ENCODE measurements at places on chromosomes 6 and 20.

GRCh38 chr6:15073883-15074465 lies 171.9 kb upstream of the JARID2 start:
- DNase-seq: no peak

DNA sequence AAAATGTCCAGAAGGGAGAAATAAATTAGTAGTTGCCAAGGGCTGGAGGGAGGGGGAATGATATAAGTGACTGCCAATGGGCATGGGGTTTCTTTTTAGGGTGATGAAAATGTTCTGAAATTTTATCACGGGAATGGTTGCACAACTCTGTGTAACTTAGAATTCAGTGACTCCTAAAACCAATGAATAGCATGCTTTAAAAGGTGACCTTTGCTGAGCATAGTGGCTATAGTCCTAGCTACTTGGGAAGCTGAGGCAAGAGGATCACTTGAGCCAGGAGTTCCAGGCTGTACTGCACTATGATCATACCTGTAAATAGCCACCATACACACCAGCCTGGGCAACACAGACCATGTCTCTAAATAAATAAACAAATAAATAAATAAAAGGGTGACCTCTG lies 109.0 kb downstream of the ATG5 start:
- DNase-seq: no peak

DNA sequence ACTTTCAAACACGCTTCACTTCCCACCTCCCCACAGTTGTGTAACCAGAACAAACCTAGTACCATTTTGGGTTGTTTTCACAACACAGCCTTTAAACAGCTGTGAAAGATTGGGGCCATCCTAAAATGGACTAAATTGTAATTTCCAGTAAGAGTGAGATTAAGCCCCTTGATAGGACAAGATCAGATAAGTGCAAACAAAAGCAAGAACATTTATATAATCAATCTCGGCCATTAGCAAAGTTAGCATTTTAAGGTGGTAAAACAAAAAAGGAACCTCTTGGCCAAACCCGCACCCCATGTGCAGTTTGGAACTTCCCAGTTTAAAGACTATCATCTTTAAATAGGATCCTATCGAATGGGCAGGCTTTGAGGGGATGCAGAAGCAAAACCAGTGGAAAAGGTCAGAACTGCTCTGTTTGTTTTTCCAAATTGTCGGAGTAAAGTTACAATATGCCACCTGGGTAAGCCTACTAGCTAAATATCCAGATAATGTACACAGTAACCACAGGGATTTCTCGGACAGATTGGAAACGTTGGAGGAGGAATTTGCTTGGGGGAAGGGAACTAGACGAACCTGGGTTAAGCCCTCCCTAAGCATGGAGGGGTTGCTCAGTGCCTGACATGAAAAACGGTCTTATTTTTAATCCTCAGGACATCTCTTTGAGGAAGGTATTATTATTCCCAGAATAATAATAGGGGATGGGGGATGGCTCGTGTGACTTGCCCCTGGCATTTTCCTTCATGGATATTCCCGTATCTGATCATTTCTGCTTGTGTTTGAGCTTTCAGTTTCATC lies 159.8 kb upstream of the SALL4 start:
- peak; percentile 27 for DNase-seq

DNA sequence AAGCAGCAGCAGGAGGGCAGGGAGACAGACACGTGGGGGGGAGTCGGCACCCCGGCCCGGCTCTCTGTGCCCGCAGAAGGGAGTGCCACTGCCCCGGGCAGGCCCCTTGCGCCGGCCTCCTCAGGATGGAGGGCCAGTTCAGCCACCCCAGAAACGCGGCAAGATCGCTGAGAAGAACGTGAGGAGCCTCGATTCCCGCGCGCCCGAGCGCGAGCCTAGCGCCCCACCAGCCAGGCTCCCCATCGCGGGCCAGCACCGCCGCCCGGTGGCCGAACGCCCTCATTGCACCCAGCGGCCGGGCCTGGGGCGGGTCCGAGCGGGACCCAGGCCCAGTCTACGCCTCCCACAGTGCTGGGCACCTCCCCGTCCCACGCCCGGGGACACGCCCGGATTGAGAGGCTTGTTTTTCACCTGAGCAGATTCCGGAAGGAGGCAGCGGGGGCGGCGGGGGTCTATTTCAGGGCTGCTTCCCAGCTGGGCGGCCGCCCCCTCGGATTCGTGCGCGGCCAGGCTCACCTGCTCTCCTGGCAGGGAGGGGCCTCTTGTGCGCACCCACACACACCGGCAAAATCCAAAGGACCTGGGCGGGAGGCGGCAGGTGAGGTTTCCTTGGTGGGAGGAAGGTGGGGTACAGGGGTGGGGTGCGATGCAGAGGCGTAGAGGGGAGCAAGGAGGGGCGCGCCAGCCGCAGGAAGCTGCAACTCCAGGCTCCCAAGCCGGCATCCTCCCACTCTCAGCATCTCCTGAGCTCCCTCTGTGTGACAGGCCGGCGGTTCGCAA lies 9.0 kb upstream of the GRM4 start:
- peak; percentile 52 for DNase-seq

- DNase-seq: no peak
Measured at GRCh38 chr6:48031711-48032110, 79.3 kb downstream of the PTCHD4 start.

DNA sequence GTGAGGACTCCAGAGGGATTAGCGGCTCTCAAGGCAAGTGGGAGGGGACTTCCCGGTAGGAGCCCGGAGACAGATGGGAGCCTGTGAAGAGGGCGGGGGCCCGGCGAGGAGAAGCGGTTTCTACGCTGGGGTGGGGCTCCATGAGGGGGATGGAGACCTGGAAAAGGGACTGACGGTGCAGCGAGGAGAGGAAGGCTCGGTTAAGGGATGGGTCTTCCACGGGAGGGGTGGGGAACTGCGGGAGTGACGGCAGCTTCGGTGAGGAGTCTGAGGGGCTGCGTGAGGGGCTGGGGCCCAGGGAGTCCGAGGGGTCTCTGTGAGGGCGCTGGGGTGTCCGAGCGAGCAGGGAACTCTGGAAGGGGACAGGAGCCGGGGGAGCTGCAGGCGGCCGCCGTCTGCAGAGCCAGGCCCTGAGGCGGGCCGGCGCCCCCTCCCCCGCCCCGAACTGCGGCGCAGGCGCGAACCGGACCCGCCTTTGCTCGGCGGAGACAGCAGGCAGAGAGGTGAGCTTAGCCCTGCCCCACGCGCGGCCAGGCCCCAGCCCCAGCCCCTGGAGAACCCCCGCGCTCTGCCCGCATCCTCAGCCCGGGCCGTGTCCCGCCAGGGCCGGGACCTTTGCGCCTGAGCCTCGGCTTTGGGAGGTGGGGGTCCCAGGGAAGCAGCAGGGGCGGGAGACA lies at the start of gene NRSN2:
Gene NRSN2 (plus strand): TSS at position 472 of the 677 bp plus-strand sequence. CDS start 2,533 bp downstream, outside the sequence.
- DNase-seq: peak; percentile 81

- DNase-seq: no peak
Measured at GRCh38 chr6:63529498-63529897, 42.8 kb upstream of the LOC128125822 start.

DNA sequence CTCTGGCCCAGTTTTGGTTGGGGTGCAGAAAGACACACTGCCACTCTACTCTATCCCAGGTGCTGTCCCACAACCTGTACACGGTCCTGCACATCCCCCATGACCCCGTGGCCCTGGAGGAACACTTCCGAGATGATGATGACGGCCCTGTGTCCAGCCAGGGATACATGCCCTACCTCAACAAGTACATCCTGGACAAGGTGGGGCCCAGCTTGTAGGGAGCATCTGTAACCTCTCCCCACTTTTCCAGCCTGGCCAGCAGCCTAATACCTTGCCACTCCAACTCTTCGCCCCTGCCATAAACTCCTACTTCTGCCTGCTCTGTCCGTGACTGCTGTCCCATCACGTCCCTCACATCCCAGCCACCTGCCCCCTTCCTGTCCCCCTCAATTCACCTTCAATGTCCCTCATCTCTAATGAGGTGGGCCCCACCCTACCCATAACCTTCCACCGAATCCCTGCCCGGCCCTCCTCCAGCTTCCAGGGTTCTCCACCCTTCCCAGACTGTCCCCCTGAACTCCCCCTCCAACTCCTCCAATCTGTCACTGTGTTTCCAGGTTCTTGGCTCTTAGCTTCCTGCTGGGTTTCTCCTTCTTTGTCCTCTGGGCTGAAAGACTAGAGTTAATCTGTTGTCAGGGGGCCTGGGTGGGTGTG lies 12.1 kb downstream of the DEF6 start:
- DNase-seq: no peak

DNA sequence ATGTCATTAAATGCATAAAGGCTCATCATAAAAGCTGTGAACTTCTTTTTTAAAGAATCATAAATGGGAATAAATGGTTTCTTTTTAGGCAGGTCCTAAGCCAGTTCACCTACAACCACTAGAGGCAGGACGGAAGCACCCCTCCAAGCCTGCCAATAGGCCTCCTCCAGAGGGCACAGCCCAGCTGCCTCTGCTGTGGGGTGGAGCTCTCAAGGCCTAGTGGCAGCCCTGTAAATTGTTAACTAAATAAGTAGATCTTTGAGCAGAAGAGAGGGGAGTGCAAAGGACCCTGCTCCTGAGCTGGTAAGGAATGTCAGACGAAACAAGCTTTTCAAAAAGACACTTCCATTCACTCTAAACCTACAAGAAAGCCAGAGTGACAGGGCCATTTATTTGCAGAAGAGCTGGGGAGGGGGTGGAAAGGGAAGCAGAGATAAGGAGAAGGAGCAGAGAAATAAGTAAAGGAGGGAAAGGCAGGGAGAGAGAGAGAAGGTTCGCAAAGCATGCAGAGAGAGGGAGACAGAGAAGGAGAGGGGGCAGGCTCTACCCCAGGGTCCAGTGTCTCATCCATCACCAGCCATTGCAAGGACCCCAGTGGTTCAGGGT lies 18.0 kb upstream of the MAFB start:
- DNase-seq: no peak

DNA sequence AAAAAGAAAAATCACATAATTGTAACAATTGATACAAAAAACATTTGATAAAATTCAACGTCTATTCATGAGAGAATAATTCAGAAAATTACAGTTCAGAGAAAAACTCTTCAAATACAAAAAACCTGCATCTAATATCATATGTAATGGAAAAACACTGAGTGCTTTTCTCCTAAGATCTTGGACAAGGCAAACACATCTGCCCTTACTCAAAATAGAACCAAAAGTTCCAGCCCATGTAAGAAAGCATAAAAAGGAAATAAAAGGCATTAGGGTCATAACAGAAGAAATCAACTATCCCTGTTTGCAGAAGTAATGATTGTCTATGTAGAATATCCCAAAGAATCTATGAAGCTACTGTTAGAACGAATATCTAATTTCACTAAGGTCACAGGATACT lies 721.4 kb downstream of the RFPL4B start:
- no peak for DNase-seq

DNA sequence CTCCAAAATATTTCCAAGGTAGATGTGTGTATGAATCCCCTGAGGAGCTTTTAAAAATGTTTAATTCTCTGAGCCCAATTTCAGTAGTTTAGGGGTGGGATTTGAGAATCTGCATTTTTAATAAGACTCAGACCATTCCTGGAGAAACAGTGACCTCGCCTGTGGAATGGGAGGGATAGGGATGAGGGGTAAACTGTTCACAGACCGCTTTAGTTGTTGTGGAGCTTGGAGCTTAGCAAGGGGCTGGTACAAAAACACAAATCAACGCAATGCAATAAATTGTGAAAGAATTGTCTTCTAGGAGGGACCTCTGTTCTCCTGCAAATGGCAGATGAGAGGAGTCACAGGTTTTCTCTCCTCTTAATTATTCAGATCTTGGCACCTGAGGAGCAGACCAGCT lies 239.3 kb upstream of the SULF2 start:
- no peak for DNase-seq

DNA sequence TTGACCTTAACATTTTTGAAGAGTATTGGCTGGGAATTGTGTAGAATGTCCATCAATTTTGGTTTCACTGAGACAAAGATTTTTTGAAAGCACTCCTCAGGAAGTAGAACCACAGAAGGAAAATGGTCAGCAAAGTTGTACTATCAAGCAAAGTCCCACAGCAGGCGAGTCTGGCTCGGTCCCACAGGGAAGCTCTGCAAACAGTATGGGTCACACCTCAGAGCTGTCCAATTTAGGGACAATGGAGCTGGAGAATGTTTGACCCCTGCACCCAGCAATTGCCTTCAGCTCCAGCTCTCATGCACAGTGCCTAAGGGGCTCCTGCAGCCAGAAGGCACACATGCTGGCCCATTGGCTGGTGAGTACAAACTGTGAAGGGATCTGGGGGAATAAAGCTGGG lies 147.0 kb downstream of the MAFB start:
- no peak for DNase-seq

DNA sequence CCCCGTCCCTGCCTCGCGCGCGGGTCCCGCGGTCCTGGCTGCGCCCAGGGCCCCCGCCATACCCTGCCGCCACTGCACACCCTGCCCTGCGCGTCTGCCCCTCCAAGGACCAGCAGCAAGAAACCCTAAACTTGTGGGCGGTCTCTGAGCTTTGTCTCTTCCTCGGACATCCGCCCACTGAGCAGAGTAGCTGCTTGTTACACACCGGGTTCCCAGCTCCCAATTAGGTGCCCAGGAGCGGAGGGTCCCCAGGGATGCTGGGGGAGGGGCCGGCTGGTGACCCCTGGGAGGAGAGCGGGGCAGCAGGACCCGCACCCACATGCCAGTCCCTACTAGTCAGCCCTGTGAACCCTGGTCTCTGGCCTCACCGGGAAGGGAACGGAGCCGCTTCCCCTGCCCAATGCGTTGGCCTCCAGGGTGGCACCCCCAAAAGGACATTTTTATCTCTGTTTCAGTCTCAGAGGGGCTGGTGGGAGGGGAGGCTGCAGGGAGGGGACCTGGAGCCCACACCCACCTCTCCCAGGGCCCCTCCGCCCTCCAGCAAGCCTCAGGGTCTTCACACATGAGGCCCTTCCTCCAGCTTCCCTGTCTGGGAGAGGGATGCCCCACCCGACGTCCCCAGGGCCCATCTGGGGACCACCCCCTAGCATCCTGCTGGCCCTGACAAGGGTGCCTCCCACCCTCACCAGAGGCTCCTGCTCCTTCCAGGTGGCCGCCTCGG lies 10.5 kb downstream of the STMN3 start:
- peak; percentile 34 for DNase-seq

- peak; percentile 45 for DNase-seq
Measured at GRCh38 chr6:26175428-26176181, 88.4 kb downstream of the HFE start.

DNA sequence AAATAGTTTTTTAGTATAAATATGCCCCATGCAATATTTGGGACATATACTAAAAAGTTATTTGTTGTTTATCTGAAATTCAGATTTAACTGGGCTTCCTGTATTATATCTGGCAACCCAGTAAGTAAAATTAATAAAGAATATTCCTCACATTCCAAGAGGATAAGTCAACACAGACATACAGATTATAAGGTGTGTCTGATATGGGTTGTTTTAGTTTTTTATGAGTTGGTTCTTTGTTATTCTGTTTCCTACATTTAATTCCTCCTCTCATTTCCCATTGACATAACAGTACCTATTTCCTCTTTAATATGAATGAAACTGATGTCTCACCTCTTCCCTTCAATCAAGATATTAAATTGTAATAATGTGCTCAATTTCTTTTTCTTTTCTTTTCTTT lies 1.7 kb upstream of the PLA2G7 start:
- no peak for DNase-seq

- no peak for DNase-seq
Measured at GRCh38 chr20:63850689-63851547, 10.4 kb upstream of the ABHD16B start.
